T-cell (primary cell): ENCODE measurements at places on chromosomes 16 and 17. TPM values are rescaled to one million over a fixed set of nuclear protein-coding genes. Genes with fewer than 3 reads are reported as not detected.

GRCh38 chr16:52383119-52383518 is 163.8 kb downstream of the TOX3 start:
- no peak overlapping the region for H3K27ac ChIP-seq
- no peaks in the 10 kb centered on the region for H3K4me1 ChIP-seq
- H3K4me3 ChIP-seq = no peak overlapping the region

DNA sequence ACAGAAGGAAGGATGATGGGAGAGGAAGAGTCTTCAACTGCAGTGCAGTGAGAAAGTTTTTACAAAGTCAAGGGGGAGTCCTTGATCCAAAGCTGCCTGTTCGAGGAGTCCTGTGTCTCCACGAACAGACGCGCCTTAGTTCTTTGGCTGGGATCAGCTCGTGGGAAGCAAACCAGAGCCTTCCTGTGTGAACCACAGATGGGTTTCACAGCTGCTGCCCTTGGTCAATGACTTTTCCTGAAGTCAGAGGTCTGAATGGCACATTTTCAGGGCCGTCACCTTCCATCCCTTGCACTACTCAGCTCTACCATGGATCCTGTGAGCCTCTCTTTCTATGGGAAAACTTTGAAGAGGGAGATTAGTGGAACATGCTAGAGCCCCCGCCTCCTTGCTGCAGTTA is 4.2 kb upstream of the SBK1 start:
- H3K27ac ChIP-seq = no peak overlapping the region
- H3K36me3 ChIP-seq = no peaks in the 10 kb centered on the region
- H3K4me3 ChIP-seq = no peak overlapping the region
- peaks cover 22% of the 10 kb centered on the region for H3K4me1 ChIP-seq

GRCh38 chr16:11726008-11726407 is 16.6 kb downstream of the TXNDC11 start:
- H3K27ac ChIP-seq = no peak overlapping the region
- H3K36me3 ChIP-seq = peaks cover 68% of the 10 kb centered on the region
- no peak overlapping the region for H3K4me3 ChIP-seq
- H3K4me1 ChIP-seq = peaks cover 3% of the 10 kb centered on the region
- no peaks in the 10 kb centered on the region for H3K27me3 ChIP-seq
- no peak for DNase-seq

DNA sequence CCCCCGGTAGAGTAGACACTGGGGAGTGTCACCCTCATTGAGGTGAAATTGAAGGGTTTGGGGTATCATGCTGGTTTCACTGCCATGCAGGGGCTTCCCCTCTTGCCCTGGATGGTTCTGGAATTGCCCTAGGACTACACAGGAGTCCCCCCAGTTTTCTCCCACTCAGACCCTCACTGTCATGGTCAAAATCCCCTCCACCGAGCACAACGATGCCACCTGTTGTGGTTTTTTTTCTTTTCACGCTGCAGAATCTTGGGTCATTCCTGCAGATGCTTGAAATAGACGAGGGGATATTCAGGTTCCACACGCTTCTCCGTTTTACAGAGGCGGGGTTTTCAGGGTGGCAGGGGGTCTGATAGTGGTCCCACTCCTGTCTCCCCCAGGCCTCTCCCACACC is 255.6 kb downstream of the ENGASE start:
- H3K36me3 ChIP-seq = no peaks in the 10 kb centered on the region
- H3K27me3 ChIP-seq = no peaks in the 10 kb centered on the region
- H3K4me1 ChIP-seq = no peaks in the 10 kb centered on the region
- no peak for DNase-seq
- no peak overlapping the region for H3K27ac ChIP-seq

DNA sequence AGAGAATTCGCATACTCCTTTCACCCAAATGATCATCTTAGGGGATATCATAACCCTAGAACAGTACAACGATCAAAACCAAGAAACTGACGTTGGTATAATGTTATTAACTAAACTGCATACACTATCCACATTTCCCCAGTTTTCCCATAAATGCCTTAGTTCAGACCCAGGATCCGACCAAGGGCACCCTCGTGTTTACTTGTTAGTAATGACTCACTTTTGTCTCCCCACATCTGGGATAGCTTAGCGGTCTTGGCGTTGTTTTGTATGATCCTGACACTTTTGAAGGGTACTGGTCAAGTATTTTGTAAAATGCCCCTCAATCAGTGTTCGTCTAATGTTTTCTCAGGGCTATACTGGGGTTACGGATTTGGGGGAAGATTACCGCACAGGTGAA is 8.0 kb downstream of the HS3ST3A1 start:
- H3K4me1 ChIP-seq = no peaks in the 10 kb centered on the region
- no peaks in the 10 kb centered on the region for H3K36me3 ChIP-seq
- DNase-seq = no peak
- no peak overlapping the region for H3K4me3 ChIP-seq
- H3K27ac ChIP-seq = no peak overlapping the region

GRCh38 chr16:10565167-10565566 is 15.2 kb downstream of the EMP2 start:
- peaks cover 11% of the 10 kb centered on the region for H3K27me3 ChIP-seq
- H3K4me3 ChIP-seq = no peak overlapping the region
- no peak overlapping the region for H3K27ac ChIP-seq
- no peaks in the 10 kb centered on the region for H3K4me1 ChIP-seq
- no peaks in the 10 kb centered on the region for H3K36me3 ChIP-seq

- H3K4me1 ChIP-seq = peaks cover 13% of the 10 kb centered on the region
- H3K4me3 ChIP-seq = no peak overlapping the region
- no peaks in the 10 kb centered on the region for H3K36me3 ChIP-seq
Measured at GRCh38 chr16:2044541-2044940, 3.1 kb downstream of the NTHL1 start.

- no peak overlapping the region for H3K27ac ChIP-seq
- H3K27me3 ChIP-seq = no peaks in the 10 kb centered on the region
- H3K4me1 ChIP-seq = peaks cover 12% of the 10 kb centered on the region
- DNase-seq = no peak
- H3K36me3 ChIP-seq = no peaks in the 10 kb centered on the region
Measured at GRCh38 chr17:75983501-75984181, 4.6 kb downstream of the TEN1 start.

DNA sequence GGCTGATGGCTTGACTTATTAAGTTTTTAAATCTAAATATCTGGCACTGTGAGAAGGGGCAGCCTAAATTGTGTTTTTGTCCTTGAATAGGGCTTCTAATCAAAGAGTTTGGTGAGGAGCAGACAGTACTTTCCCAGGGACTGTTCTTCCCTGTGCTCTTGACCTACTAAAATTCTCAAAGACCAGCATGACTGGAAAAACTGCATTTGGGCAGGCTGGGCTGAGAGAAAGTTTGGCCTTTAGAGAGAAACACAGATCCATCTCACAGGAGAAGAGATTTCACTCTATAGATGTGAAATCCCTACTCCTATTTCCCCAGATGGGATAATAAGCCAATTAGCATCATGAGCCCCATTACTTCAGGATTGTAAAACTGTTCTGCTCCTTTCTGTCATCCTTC is 7.3 kb downstream of the PCTP start:
- DNase-seq = no peak
- no peaks in the 10 kb centered on the region for H3K27me3 ChIP-seq
- no peak overlapping the region for H3K27ac ChIP-seq
- H3K4me3 ChIP-seq = no peak overlapping the region
- no peaks in the 10 kb centered on the region for H3K4me1 ChIP-seq

DNA sequence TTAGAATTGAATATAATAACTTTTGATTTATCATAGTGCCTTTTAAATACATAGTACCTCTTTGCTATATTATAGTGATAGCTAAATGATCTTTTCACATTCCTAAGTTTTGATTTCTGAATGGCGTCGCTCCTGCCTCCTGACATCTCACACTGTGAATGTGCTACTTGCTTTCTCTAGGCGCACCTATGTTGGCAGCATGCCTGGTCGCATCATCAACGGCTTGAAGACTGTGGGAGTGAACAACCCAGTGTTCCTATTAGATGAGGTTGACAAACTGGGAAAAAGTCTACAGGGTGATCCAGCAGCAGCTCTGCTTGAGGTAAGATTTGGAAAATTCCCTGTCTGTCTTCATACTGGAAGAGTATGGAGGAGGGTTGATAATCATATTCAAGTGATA is 29.8 kb upstream of the ABCC11 start:
- H3K4me3 ChIP-seq = no peak overlapping the region
- peaks cover 51% of the 10 kb centered on the region for H3K36me3 ChIP-seq
- no peaks in the 10 kb centered on the region for H3K4me1 ChIP-seq
- no peak for DNase-seq
- no peak overlapping the region for H3K27ac ChIP-seq
- no peaks in the 10 kb centered on the region for H3K27me3 ChIP-seq

- no peaks in the 10 kb centered on the region for H3K4me1 ChIP-seq
- no peaks in the 10 kb centered on the region for H3K27me3 ChIP-seq
- no peak overlapping the region for H3K4me3 ChIP-seq
- H3K36me3 ChIP-seq = no peaks in the 10 kb centered on the region
- DNase-seq = no peak
- no peak overlapping the region for H3K27ac ChIP-seq
Measured at GRCh38 chr16:51550800-51551347, 399.8 kb upstream of the SALL1 start.

- no peaks in the 10 kb centered on the region for H3K36me3 ChIP-seq
- H3K4me3 ChIP-seq = no peak overlapping the region
- no peak overlapping the region for H3K27ac ChIP-seq
- no peaks in the 10 kb centered on the region for H3K27me3 ChIP-seq
- no peaks in the 10 kb centered on the region for H3K4me1 ChIP-seq
Measured at GRCh38 chr16:73171380-73171779, 123.5 kb upstream of the ZFHX3 start.

Gene SLX4
- 6.3 TPM for total RNA-seq

Gene SOCS3
- total RNA-seq = 19.9 TPM

Gene RAB26
- 0.19 TPM for total RNA-seq

Gene ARHGAP27
- total RNA-seq = 120 TPM

Gene ZMYND15
- total RNA-seq = 0.95 TPM

Gene RHBDL1
- 2.5 TPM for total RNA-seq

Gene CSF3
- total RNA-seq = not detected

Gene TBC1D3G
- not detected for total RNA-seq

Gene ODAD4
- 2.0 TPM for total RNA-seq
